ENCODE measurements at places on chromosomes 3 and 15.

DNA sequence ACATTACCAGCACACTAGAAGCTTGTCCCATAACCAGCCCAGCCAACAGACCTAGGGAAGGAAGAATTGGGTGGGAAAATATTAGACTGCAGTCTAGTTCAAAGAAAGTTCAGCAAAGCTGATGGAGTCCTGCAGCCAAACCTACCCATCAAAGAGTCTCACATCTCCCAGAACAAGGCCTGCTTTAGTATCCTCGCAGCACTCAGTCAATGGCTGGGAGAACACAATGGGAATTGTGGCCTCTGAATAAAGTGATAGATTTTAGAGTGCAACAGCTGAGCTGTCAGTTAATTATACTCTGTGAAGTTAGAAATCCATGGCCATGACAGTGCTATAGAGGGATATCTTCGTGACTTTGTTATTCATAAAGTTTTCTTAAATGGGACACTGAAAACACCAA, 207.2 kb upstream of the NAALADL2 start:
- DNase-seq: no peak

DNA sequence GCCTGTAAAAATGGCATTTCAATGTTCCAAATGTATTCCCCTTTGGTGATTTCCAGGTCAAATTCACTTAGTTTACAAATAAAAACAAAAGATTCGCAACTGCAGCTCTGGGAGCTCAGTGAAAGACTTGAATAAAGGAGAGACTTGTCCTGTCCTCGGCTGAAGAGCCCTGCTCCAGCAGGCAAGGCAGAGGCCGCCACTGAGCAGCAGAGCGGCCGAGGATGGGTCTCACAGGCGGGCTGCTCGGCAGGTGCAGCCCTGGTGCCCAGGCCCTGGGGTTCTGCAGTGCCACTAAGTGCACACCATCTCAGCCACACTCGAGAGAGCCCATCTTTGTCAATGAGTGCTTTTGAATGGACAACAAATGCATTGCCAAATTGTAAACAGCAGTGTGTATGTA, 856.2 kb downstream of the AGBL1 start:
- DNase-seq: no peak

DNA sequence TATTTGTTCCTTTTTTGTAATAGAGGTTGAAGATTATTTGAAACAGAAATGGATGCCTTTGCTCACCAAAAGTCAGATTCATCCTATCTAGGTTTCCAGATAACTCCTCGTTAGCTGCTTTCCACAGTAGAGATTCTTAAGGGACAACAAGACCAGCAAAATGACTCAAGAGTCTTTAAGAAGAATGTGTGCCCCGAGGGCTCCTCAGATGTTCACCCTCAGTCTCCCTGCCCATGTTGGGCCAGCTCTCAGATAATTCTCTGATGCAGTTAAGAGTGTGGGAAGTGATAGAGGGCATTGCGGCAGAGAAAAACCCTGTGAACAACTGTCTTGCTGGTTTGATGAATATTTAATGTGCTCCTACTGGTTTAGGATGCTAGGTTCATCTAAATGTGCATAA, 251.1 kb downstream of the PTPRG start:
- DNase-seq: no peak

DNA sequence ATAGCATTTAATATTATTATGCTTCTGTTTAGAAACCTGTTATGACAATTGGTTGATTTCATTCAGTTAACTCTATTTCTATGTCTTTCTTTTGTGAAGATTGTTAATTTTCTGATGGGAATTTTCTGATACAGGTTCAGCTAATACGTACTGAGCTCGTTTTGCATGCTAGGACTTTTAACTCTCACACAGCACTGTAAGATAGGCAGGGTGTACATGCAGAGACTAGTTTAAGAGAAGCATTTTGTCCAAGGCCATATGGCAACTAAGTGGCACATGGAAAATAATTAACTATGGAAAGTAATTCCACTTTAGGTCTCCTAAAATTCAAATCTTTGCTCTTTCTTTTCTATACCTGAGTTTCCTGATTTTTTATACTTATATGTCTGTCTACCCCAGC, 81.9 kb downstream of the IL1RAP start:
- no peak for DNase-seq

GRCh38 chr15:38549222-38549621, 15.4 kb downstream of the RASGRP1 start:
- no peak for DNase-seq

GRCh38 chr15:88127432-88127790, 129.1 kb downstream of the NTRK3 start:
- no peak for DNase-seq

- peak; percentile 50 for DNase-seq
These were observed 54.7 kb downstream of the ONECUT1 start for GRCh38 chr15:52735231-52736089.

GRCh38 chr3:18111796-18112232, 313.3 kb downstream of the SATB1 start:
- no peak for DNase-seq

DNA sequence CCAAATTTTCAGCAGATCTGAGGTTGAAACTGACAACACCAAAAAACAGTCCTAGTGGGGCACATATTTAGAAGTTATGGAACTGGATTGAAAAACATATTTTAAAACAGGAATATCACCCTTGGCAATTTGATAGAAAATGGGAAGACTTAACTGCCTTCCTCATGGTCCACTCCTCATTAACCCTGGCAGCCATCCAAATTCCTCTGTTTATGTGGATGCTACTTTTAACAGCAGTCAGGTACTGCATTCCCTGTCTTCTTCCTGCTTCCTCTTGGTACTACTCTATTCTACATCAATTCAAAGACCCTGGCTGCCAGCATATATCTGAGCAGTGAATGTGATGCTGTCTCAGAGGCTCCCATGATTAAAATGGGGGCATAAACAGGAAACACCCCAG, 54.3 kb downstream of the PDE8A start:
- DNase-seq: no peak

- DNase-seq: no peak
These were observed 4.7 kb downstream of the ATG7 start for GRCh38 chr3:11276901-11277300.

DNA sequence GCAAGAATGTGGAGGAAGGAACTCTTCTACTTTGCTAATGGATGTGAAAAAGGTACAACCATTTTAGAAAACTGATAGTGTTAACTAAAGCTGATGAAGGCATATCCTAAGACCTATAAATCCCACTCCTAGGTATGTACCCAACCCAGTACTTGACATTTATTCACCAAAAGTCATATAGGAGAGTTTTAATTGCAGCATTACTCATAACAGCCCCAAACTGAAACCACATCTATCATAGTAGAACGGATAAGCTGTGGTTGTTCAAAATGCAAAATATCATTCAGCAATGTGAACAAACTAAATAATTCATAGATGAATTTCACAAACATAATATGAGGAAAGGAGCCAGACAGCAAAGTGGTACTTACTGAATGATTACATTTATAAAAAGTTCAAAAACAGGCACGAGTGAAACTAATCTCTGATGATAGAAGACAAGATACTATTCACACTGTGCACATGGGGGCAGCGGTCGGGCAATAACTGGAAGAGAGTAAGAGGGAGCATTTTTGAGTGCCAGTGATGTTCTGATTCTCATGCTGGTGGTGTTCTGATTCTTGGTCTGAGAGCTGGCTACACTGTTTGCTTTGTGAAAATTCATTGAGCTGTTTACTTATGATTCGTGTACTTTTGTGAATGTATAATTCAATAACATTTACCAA, 34.3 kb downstream of the GOLIM4 start:
- no peak for DNase-seq

All from activated CD8-positive, alpha-beta memory T cell treated with anti-CD3 and anti-CD28 coated beads for 1 hour (primary cell).